ENCODE measurements at places on chromosomes 6 and 20.

- DNase-seq = no peak
Measured at GRCh38 chr20:34541917-34542316, 16.6 kb upstream of the MAP1LC3A start.

DNA sequence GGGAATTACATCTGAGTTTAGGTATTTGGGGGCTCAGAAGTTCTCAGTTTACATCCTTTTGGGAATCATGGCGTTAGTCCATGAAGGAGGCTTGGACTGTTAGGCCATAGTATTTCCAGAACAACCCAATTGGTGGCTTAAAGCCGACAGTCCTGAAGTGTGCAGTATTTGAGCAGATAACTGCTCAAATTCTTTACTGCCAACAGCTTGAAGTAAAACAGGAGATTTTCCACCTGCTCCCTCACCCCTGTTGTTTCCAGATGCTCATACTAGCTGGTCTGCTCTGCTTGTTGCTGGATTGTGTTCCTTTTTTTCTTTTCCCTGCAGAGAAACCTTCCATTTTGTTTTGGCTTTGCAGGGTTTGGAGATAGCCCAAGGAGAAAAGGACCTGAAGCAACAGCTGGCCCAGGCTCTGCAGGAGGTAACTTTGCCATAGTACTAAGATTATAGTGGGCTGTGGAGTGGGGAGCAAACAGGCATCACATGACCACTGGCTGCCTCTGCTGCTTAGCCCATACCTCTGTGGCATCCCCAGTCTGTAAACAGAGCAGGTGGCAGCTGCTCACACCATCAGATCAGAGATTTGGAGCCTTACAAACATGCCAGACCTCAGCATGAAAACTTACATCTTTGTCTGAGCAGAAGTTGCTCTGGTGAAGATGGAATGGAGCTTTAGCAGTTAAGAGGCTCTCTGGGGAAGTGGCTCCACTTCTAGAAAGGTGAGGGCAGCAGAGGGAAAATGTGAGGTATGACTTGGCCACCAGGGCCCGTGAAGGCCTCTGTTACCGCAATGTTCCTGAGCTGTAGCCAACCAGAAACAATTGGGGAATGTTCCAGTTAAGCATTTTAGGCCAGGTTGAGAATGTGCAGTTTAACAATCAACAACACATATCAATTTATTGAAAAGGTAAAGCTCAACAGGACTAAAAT is 17.6 kb downstream of the RNF8 start:
- no peak for DNase-seq

DNA sequence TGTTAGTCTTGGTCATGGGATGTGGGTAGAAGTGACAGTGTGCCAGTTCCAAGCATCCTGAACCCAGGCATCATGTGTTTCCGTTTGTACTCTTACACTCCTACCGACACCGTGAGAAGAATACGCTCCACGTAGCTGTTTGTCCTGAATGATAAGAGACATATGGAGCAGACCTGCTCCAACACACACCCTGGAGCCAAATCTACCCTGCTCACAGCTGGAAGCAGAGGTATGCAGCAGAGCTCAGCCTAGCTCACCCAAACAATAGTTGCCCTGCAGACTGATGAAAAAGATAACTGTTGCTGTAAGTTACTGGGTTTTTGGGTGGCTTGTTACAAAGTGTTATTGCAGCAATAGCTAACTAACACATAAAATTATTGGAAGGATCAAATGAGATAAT is 14.3 kb upstream of the PDSS2 start:
- DNase-seq = no peak

- no peak for DNase-seq
Measured at GRCh38 chr6:89928604-89929003, 34.3 kb downstream of the GJA10 start.

GRCh38 chr6:25250878-25251277 is 28.3 kb upstream of the CARMIL1 start:
- no peak for DNase-seq

GRCh38 chr20:634148-634925 is 18.7 kb downstream of the SRXN1 start:
- DNase-seq = no peak

DNA sequence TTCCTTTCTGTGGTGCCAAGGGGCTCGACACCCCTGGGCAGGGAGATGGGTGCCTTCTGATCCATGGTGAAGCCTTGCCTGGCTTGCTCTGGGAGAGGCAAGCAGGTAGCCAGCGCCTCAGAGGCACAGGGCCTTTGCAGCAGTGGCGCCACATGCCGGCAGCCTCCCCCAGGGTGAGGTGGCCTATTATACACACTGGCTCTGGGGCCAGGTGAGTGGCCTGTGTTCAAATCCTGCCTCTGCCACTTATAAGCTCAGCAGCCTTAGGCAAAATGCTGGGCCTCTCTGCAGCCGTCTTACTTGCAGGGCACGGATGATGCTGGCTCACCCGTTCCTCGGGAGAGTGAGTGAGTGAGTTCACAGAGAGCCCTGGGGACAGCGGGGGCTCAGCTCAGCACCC is 176.9 kb downstream of the TFAP2C start:
- DNase-seq = no peak

DNA sequence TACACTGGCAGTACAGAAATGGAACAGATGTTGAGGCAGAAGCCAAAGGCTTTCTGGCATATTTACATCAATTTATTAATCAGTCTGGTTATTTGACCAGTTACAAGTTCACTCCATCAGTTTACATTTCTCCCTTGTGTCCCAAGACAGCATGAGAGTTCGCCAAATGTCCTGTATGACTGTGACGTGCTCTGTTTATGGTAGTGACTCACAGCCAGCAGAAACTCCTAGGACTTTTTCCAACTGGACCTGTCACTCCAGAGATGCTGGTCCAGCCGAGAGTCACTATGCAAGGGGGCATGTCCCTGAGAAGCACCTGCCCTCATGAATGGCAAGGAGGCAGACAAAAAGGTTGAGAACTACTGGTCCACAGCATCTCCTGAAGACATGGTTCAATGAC is 160.0 kb downstream of the LRFN2 start:
- no peak for DNase-seq

GRCh38 chr6:47752801-47753200 is 29.0 kb upstream of the OPN5 start:
- DNase-seq = no peak

DNA sequence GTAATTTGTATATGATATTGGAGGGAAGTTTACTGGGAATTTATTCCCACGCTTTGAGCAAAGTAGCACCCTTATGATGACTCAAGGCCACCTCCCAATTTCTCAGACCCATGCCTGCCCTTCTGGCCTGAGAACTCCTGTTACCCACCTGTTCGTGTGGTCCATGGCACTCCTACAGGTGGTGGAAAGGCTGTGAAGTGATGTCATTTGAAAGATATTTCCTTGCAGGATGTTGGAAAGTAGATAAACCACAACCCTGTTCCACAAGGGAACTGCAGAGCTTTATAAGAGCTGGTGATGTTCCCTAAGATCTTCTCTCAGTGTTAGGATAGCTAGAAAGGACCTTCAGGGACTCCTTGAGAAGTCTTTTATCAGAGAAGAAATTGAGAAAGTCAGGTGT is 70.5 kb downstream of the ADGRG6 start:
- no peak for DNase-seq

GRCh38 chr6:100194535-100194934 is 200.5 kb upstream of the MCHR2 start:
- DNase-seq = no peak

DNA sequence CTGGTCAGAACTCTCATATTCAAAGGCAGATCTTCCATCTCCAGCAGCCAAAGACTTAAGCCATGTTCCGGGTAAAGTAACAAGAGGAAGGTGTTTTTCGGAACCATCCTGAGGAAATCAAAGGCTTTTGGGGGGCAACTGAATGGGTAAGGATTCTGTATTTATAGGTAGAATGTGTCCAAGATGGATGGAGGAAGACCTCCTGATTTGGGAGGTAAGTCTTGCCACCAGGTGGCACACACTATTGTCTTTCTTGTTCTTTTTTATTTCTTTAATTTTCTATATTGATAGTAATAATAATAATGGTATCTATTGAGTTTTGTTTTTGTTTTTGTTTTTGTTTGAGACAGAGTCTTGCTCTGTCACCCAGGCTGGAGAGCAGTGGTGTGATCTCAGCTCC is 53.0 kb upstream of the UBR2 start:
- DNase-seq = no peak

DNA sequence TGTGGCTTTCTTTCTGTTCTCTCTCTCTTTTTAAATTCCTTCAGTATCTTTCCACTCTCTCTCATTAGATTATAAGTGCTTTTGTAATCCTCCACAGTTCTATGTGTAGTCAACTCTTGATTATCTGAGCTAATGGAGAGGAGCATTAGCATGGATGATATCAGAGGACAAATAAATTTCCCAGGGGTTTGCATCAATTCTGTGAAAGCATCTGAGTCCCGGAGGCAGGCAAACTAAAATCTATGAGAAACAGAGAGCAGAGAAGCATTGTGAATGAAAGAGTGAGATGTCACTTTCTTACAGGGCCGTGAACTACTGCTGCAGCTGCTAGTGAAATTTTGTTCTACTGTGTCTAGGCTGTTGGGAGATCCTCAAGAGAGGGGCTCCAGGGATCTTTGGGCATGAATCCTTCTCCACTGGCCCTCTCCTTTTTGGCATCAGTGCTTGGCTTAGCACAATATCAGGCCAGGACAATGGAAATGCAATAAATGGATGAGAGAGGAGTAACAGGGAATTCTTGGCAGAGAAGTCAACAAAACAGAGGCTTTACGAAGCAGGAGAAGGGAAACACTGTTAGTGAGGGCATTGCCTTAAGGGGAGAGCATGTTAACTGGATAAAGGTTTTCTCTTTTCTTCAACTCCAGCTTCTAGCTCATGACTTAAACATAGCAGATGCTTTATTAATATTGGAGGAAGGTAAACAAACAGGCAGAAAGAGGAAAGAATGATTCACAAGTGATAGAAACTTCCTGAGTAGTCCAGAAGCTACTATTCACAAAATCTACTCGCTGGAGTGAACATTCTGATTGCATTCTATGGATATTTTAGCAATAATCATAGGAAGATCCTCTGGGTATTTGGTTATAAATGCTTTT is 847.0 kb upstream of the MAP3K7 start:
- no peak for DNase-seq

DNA sequence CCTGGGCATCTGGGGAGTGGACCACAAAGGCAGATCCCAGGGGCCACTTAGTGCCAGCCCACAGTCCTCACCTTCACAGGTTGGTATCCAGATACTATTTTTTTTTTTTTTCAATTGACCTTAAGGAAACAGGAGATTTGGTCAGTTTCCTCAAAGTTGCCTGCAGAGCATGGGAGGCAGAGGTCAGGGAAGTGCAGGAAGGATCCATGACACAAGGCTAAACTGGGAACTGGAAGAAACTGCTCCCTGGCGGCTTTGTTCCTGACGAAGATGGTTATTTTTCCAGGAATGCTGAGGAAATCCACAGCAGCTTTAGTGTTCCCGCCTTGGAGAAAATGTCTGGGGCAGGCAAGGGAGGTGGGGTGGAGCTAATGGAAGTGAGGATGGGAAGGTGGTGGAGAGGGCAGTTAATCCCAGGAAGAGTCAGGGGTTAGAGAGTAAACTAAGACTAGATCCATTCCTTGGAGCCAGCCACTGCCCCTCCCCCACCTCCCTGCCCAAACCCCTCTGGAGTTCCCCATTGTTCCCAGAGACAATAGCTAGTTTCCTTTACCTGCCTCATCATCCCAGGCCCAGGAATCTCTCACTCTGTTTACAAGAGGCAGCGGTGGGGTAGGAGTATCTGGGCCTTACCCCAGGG is 14.3 kb upstream of the MYMX start:
- no peak for DNase-seq

GRCh38 chr20:3077618-3078134 is 6.3 kb downstream of the OXT start:
- DNase-seq = no peak

DNA sequence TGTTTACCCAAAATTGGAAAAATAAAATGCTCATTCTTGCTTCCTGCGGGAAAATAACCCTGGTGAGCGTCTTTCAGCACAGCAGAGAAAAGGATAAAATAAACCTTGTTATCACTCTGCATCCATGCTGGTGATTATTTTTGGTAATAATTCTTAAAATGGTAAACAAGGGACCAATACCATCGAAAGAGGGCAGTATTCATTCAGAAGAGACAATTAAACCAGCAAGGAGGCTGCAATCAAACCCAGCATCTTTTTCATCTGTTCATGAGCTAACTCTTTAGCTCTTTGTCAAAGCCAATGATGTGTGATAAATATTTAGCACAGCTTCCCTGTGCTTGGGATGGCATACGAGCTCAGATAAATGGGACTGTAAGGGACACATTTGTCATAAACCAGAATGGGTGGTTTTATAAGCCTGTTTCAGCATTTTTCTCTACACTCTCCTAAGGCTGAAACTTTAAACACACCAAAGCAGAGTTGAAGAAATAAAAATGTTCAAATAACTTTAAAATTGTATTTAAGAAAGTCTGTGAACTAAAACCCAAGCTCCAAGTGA is 34.4 kb downstream of the CDH26 start:
- DNase-seq = no peak

DNA sequence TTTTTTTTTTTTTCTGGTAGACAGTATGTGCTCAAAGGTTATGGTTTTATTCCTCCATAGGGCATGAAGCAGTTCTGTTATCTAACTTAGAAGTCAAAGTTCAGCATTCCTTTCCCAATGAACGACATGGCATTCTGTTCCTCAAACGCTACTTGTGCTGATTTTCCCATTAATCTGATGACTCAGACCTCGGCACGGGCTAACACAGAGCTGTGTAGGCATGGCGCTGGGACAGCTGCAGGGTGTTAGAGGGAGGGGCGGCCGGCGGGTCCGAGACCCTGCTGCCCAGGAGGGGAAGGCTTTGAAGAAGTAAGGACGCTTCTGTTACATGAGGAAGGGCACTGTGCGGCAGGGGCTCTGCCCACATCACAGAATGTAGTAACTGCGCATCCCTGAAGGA is 93.6 kb upstream of the AGPAT4 start:
- DNase-seq = no peak

DNA sequence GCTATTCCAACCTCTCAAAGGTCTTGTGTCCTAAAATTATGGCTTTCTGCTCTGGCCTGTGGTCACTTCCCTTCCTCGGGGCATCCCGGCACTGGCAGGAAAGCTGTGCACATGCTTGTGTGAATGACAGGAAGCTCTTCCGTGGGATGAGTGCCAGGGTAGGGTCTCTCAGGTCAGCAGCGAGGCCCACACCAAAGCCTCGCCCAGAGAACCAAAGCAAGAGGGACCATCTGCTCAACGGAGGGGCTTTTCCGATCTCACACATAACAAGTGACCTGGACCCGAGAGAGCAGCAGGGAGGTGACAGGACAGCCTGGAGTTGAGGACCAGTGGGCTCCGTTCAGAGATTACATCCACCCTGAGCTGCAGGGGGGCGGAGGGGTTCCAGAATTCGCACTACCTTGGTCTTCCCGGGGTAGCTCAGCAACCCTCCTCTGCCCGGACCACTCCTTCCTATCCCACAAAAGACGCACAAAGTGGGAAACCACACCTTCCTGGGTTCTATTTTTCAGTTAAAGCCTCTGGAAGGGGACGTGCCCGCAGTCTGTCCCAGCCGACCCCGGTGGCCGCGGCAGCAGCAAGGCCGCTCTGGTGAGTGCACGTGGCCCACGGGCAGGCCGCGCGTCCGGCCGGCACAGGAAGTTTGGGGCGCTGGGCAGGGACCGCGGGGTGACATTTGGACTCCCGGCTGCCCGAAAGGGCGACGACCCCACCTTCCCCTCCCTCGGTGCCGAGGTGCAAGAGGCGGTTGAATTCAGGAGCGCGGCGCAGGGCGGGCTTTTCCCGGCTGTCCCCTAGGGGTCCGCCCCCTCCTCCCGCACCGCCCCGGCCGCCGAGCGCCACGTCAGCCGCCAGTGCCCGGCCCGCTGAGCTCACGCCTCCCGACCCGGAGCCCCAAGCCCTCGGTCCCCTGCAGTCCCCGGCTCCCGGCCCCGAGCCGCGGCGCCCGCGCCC is 988 bp downstream of the TXNDC5 start:
- no peak for DNase-seq
